ENCODE measurements at places on chromosomes 13 and 19. TPM values are rescaled to one million over a fixed set of nuclear protein-coding genes. Genes with fewer than 3 reads are reported as not detected.

CGB5 gene
- not detected for total RNA-seq

C13orf42 gene
- not detected for total RNA-seq

MYO16 gene
- 0.69 TPM for total RNA-seq

GNG7 gene
- 1.7 TPM for total RNA-seq

GJB6 gene
- total RNA-seq, result not detected

C19orf73 gene
- total RNA-seq, result 4.1 TPM

RASAL3 gene
- not detected for total RNA-seq

PNMA8A gene
- 27.8 TPM for total RNA-seq

INSL3 gene
- total RNA-seq, result not detected

IGLON5 gene
- not detected for total RNA-seq

LGALS7B gene
- total RNA-seq, result not detected

Measured in A375 (cell line).